ENCODE measurements at places on chromosomes 12 and 14.

DNA sequence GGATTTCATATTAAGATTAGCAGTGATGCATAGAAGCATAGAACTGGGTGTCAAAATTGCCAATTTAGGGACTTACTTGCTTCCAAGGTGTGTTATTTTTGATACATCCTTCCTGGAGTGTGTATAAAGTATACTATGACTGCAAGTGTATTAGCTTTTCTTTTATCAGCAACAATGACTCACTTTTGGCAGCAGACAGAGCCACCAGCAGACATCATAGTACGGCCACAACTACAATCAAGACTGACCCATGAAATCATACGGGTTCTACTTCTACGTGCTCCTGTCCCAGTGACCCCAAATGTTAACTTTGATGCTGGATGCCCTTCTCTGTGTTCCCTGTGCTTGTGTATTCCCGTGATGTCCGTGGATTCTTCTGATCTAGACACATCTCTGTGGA is 443.9 kb downstream of the TMEM132D start:
- no peak for DNase-seq

- DNase-seq, result no peak
Measured at GRCh38 chr12:105454688-105455087, 124.2 kb downstream of the C12orf75 start.

DNA sequence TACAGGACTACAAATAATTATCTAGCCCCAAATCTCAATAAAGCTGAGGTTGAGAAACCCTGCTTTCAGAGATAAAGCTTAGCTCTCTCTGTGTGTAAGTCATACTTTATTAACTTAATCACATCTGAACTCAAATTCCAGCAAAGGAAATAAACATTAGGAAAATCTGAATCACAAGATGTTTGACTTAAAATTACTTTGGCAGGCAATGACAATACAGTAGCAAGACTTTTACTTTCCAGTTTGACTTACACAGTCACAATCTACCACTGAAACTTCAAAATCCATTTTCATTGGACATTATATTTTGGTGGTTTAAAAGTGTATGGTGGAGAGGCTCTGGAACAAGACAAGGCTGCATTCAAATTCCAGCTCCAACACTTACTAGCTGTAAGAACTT is 11.4 kb downstream of the TMEM116 start:
- DNase-seq, result no peak

GRCh38 chr12:58916161-58916621 is 4.1 kb downstream of the LRIG3 start:
- no peak for DNase-seq

DNA sequence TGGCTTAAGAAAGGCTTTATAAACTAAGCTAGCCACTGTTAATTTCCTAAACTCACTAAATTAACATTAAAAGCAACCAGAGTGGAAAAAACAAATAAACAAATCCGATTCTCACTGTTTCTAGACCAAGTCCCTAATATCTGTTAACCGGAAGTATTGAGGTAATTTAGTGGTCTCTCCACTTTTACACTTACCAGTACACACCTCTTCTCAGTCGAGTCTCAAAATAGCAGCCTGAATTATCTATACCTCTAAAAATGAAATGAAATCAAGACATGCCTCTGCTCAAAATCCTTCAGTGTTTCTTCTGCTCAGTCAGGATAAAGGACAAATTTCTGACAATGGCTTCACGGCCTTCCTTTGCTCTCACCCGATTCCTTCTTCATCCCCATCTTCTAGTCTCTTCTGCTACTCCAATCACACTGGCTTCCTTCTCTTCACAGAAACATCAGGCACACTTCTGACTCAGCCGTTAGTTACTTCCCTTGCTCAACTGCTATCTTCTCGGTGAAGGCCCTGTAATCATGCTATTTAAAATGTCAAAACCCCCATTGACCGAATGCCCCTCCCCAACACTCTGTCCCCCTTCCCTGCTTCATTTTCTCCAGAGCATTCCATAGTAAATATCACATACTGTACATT is 161.3 kb downstream of the KITLG start:
- DNase-seq, result no peak

DNA sequence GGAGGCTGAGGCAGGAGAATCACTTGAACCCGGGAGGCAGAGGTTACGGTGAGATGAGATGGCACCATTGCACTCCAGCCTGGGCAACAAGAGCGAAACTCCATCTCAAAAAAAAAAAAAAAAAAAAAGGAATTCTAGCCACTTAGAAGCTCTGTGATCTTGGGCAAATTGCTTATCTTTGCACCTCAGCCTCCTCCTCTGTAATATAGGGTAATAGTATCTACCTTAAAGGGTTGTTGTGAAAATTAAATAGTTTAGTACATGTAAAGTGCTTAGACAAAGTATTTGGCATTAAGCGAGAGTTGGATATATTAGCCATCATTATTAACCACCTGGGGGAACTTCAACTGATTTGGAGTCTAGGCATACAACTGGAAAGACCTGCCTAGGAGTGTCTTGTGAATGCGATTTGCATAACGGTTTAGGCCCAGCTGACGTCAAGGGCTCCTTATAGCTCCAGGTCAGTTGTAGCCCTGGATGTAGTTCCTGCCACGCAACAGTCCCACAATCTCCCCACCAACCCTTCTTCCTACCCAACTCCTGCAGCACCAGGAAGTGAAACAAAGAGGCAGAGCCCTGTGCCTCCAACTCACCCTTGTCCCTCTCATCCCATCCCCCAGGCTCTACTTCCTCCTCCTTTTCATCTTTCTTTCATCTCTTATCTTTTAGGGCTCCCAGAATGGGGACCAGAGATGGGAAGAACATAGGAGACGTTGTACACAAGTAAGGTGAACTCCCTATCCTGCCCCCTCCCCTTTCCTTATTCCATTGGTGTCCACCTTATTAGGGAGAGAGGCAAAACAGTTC is 2.1 kb upstream of the IL23A start:
- peak; percentile 8 for DNase-seq

GRCh38 chr14:34174973-34175372 is 224.1 kb upstream of the EGLN3 start:
- no peak for DNase-seq

DNA sequence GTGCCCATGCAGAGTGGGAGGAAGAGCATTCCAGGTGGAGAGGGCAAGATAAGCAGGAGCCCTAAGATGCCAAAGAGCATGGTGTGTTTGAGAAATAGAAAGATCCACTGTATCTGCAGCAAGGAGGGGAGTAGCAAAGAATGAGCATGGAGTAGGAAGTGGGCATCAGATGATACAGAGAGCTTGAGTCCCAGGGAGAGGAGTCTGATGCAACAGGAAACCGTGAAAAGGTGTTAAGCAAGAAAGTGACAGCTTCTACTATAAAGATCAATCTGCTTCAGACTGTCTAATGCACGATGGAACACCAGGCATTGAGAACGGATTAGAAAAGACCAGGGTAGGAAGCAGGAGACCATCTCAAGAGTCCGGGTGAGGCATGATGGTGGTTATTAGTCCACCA is 12.3 kb upstream of the GPRC5D start:
- DNase-seq, result no peak

- no peak for DNase-seq
Measured at GRCh38 chr14:104262515-104263514, 124.4 kb downstream of the KIF26A start.
